Lower leg skin (tissue), 4 donors: ENCODE measurements at places on chromosomes 6 and 20.

DNA sequence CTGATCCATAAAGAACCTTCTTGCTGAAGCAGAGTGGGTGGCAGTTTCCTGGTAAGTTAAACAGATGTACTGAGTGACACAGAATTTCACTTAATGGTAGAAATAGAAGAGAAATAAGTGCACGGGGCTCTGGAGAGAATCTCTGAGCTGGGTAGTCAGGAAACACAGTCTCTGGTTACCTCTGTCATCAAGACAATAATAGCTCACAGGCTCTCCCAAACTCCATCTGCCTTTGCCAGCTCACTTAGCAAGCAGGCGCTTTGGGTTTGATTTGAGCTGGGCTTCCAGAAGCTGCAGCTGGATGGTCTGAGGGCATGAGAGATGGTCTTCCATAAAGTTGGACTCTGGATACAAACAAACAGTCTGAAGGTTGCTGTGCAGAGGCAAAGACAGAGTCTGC is 39.6 kb upstream of the PRSS35 start:
- no peak for DNase-seq

DNA sequence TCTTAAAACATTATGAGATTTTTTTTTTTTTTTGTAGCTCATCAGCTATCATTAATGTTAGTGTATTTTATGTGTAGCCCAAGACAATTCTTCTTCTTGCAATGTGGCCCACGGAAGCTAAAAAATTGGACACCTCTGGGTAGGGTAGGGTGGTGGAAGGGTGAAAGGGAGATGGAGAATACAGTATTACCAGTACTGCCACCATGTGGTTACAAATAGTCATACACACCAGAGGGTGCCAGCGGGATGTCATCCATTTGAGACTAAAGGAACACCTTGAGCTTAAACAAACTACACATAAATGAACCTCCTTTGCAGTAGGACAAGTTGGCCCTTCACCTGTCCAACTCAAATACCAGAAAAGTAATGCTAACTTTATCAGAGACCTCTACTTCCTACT is 601.9 kb downstream of the HTR1B start:
- no peak for DNase-seq

GRCh38 chr6:136085370-136086115 is 164.6 kb downstream of the MTFR2 start:
- DNase-seq: no peak

GRCh38 chr6:111154981-111155380 is 67.7 kb downstream of the SLC16A10 start:
- no peak for DNase-seq

DNA sequence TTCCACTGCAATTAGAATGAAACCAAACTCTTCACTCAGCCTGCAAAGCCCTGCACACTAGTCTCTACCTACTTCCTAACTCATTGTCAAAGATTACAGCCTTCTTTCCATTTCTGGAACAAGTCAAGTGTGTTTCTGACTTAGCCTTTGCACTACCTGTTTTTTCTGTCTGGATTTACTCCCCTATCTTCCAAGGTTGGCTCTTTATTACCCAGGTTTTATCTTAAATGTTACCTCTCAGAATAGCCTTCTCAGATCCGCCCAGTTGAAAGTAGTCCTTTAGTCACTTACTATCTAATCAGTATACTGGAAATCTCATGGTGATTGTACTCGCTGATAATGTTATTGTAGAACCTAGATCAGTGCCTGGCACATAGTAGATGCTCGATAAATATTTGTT is 42.7 kb downstream of the TBPL1 start:
- DNase-seq: no peak

GRCh38 chr6:62904687-62905086 is 306.6 kb upstream of the FKBP1C start:
- DNase-seq: no peak

- no peak for DNase-seq
Measured at GRCh38 chr6:27865850-27866356, 46.3 kb downstream of the OR2B2 start.

DNA sequence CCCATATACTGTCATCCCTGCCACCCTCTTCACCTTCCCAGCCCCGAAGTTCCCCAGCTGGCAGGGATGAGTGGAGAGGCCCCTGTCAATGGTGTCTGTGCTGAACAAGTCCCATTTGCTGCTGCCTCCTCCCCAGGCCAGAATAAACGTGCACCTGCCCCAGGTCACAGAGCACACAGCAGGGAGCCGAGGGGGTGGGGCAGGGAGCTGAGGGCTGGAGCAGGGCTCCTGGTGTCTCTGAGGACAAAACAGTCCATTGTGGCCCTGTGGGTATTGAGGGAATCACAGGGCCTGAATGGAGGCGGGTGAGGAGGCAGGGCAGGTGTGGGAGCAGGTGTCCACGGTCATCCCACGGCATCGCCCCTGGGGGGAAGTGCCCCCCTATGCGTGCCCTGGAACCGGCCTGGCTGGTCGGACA is 55.8 kb downstream of the SNAI1 start:
- no peak for DNase-seq
